ENCODE measurements at places on chromosomes 13 and 19. TPM values are rescaled to one million over a fixed set of nuclear protein-coding genes. Genes with fewer than 3 reads are reported as not detected.

Gene ZNF208
- not detected for total RNA-seq

Gene BEST2
- total RNA-seq: not detected

Gene ADGRE3
- not detected for total RNA-seq

DNA sequence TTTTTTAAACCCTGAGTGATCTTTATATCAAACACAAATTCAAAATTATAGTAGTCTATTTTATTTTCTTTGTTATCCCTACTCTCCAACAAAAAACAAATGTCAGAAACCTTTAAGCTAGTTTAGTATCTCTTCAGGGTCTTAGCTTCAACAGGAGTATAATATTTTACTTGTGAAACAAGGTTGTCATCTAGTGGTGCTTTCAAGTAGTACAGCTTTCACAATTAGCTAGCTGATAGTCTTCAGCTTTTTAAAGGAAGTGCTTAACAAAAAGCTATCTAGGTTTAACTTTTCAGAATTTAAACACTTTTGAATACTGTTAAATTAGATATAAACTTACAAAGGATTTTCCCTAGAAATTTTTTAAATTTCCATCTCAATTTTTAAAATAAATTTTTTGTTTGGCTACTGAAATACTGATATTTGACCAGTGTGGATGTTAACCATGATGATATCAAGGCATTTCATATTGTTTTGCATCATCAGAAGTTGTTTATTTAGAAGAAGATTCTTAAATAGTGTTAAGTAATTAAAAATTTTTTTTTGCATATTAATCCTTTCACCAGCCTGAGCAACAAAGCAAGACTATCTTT lies 34.2 kb downstream of the TDRD3 start:
- no peaks in the 10 kb centered on the region for H3K4me1 ChIP-seq
- no peaks in the 10 kb centered on the region for H3K27me3 ChIP-seq
- H3K4me3 ChIP-seq: no peak overlapping the region
- H3K36me3 ChIP-seq: no peaks in the 10 kb centered on the region

GRCh38 chr19:7000816-7001215 lies 20.4 kb downstream of the MBD3L2B start:
- H3K27me3 ChIP-seq: peaks cover 2% of the 10 kb centered on the region
- DNase-seq: no peak
- H3K27ac ChIP-seq: no peak overlapping the region
- H3K36me3 ChIP-seq: no peaks in the 10 kb centered on the region
- no peak overlapping the region for H3K4me3 ChIP-seq

GRCh38 chr13:44840131-44840530 lies 149.1 kb downstream of the NUFIP1 start:
- H3K27me3 ChIP-seq: no peaks in the 10 kb centered on the region
- H3K4me3 ChIP-seq: no peak overlapping the region
- H3K36me3 ChIP-seq: no peaks in the 10 kb centered on the region
- no peak for DNase-seq
- no peaks in the 10 kb centered on the region for H3K4me1 ChIP-seq

DNA sequence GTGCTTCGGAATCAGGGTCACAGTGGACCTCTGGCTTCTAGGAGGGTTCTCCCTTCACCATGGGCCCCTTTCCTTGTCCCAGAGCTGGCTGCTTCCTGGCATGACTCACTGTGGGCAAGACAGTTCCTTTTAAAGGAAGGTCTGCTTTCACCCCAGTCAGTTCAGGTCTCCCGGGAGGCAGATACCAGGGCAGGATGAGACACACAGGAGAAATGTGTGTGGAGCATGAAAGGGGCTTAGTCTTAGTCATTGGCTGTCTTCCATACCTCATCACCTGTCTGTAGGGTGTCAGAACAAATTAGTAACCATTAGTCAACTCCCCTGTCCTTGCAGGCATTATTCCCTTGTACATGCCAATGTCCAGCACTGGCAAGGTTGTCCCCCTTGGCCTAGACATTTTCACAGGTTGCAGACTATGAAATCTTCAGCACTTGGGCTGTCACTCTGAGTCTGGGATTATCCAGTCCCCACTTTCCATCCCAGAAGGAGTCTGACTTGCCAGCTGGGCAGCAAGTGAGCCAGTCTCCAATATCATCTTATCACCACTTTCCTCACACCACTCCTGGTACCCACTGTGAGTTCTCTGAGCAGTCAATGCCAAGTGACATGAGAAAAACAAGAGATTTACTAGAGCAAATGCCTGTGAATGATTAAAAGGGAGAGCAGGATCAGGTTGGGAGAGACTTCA lies 76.8 kb upstream of the MEDAG start:
- H3K36me3 ChIP-seq: no peaks in the 10 kb centered on the region
- no peak overlapping the region for H3K4me3 ChIP-seq
- H3K27ac ChIP-seq: peak overlapping the region; percentile 91
- H3K4me1 ChIP-seq: peaks cover 32% of the 10 kb centered on the region

Gene SLC25A41
- total RNA-seq: 0.21 TPM

DNA sequence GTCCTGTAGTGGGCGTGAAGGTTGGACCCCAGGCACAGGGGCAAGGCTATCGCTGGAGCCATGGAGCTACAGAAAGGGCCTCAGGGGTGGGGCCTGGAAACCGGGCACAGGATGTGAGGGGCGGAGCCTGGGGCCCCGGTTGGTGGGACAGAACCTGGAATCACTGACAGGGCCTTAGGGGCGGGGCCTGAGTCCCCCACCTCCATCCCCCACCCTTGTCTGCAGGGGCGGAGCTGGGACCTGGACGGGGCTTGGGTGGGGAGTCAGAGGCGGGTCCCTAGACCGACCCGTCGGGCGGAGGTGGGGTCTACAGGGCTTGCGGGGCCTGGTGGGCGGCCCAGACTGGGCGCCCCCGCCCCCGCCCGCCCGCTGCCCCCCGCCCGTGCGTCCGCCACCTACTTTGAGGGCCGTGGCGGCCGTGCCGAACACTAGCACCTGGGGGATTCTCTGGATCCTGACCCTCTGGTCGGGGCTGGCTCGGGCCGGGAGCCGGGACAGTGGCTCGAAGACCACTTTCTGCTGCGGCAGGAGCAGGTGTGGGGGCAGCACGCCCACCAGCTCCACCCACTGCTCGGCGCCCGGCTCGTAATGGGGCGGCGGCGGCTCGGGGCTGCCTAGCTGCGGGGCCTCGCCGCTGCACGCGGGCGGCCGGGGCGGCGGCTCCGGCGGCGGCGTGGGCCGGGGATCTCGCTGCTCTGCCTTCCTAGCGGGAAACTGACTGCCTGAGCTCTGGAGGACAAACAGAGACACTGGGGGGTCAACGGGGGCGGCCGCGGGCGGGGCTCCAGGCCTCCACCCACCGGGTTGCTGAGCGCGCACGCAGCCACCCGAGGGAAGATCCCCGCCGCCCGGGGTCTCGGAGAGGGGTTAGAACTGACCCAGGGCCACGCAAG lies 26.3 kb downstream of the DCAF15 start:
- H3K27ac ChIP-seq: no peak overlapping the region
- DNase-seq: no peak
- no peaks in the 10 kb centered on the region for H3K4me1 ChIP-seq
- H3K36me3 ChIP-seq: no peaks in the 10 kb centered on the region
- no peaks in the 10 kb centered on the region for H3K27me3 ChIP-seq

DNA sequence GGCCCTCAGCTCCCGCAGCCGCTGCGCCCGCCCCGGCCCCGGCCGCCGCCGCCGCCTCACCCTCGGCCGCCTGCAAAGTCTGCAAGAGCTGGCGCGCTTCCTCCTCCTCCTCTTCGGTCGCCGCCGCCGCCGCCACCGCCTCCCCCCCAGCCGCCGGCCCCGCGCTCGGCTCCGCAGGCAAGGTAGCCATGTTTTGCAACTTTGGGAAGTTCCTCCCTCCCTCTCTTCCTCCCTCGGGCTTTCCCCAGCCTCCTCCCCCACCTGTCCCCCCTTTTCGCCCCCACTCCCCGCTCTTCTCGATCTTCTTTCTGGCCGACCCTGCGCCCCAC lies 433 bp downstream of the SIX5 start:
- peaks cover 42% of the 10 kb centered on the region for H3K4me1 ChIP-seq
- peak overlapping the region; percentile 77 for H3K4me3 ChIP-seq
- no peaks in the 10 kb centered on the region for H3K36me3 ChIP-seq

Gene ACP7
- 10.3 TPM for total RNA-seq

- no peaks in the 10 kb centered on the region for H3K27me3 ChIP-seq
- H3K4me3 ChIP-seq: peak overlapping the region; percentile 53
- DNase-seq: no peak
- H3K4me1 ChIP-seq: no peaks in the 10 kb centered on the region
- no peaks in the 10 kb centered on the region for H3K36me3 ChIP-seq
These were observed 4.2 kb downstream of the LIPE start for GRCh38 chr19:42422901-42423461.

Gene SYDE1
- total RNA-seq: 47.7 TPM

DNA sequence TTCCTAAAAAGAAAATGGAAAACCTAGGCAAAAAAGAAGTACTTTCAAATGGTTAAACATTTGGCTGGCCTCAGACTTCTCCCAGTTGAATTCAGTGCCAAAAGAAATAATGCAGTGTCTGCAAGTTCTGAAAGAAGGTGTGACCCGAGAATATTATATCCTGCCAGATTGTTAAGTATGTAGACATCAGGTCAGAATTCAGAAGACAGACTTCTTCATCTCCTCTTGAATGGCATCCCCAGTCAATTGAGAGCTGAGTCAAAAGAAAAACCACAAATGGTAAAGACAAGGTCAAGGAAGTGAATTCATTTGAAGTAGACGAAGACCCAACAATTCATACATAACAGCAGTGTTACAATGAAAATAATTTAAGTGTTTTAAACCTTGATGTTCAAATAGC lies 194.5 kb downstream of the NBEA start:
- no peaks in the 10 kb centered on the region for H3K27me3 ChIP-seq
- H3K4me3 ChIP-seq: no peak overlapping the region
- H3K27ac ChIP-seq: no peak overlapping the region
- H3K36me3 ChIP-seq: no peaks in the 10 kb centered on the region
- H3K4me1 ChIP-seq: no peaks in the 10 kb centered on the region
- no peak for DNase-seq
